Omental fat pad (tissue), 4 donors: ENCODE measurements at places on chromosomes 6 and 20. TPM values are rescaled to one million over a fixed set of nuclear protein-coding genes. Genes with fewer than 3 reads are reported as not detected.

DNA sequence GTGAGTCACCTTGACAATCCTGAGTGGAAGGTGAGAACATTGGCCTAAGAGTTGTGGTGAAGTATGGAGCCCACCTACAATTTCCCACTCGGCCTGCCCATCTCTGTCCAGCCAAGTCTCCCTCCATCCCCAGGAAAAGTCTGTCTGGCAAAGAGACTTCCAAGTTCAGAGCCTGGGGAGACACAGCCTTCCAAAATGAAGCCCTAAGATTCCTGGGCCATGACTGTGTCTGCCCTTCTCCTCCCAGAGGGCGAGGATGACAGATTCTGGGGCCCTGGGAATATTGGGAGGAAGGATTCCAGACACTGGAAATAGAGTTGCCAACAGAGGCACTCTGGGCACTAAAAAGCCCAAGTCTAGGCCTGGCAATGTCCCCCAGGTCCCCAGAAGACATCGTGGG is 176.8 kb downstream of the NFATC2 start:
- DNase-seq: no peak

DNA sequence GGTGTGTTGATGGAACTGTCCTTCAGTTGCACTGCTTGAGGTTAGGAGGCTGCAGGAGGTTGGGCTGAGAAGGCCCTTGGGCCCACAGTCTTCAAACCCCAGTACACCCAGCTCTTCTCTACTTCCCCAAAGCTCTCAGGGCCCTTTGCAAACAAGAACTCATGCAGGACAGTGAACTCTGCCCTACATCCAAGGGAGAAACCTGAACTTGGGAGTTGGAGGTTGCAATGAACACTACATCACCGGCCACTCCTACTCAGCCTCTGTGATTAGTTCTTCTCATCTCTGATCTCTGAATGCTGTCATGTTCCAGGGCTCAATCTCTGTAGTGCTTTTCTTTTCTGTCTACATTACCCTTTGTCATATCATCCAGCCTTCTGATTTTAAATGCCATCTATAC is 148.5 kb upstream of the PDE7B start:
- no peak for DNase-seq

DNA sequence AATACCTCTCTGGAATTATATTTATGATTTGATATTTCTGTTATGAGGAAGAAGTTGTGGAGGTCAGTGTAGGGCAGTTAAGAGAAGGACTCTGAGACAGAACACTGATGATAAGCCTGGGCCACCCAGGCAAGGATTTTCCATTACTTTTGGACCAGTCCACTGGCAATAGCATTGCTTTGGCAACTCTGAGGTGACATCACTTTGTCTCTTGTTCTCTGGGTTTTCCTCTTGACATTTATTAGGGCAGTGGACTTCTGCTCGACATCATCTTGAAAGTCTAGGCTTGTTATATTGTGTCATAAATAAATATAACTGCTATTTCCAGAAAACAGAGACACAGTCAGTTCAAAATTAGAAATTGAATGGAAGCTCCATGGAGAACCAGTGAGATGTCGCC is 268.0 kb downstream of the SMOC2 start:
- DNase-seq: no peak

DNA sequence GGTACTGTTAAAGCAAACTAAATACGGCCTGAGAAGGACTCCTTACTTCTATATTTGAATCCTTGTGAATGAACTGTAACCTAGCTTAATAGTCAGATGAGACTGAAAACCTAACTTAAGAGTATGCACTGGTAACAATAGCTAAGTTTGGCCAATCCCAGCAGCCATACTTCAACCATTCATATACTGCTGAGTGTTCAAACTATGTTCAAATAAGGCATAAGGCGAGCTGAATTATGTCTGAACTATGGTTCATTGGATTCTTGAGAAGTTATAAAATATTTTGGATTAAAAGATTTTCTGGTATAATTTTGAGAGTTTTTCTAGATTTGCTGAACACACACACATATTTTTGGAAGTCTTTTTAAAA is 2.2 kb downstream of the SMPDL3A start:
- DNase-seq: no peak

GRCh38 chr20:61120595-61121515 is 131.2 kb upstream of the CDH4 start:
- no peak for DNase-seq

GRCh38 chr20:56278196-56278595 is 29.7 kb downstream of the MC3R start:
- DNase-seq: no peak

DNA sequence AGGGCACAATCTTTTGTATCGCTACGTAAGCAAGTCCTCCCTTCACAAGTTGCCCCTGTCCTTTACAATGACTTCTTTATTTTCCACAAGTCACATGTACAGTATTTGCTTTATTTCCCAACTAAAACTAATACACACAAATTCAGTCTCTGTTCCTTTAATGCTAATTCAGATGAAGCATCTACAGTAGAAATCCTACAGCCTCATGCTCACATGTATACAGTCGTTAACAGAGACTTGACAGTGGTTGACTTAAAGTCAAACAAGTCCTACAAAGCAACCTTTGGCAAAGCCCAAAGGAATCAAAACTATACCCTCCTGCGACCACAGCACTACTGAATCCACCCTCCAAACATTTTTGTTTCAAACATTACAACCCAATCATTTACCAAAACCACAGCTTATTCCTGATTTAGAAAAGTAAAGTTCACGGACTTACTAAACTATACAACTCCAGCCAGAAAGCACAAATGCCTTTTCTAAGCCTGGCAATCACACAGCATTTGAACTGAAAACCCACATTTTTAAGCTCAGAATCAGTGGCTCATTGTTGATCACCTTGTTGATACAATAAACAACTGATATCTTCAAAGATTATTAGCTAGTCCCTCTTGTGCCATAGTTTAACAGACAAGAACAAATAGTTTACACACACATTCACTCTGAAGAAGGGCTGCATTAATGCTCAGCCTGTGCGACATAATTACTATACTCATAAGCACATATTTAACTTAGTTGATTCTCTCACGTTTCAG is 70.9 kb upstream of the NHSL1 start:
- DNase-seq: no peak

DNA sequence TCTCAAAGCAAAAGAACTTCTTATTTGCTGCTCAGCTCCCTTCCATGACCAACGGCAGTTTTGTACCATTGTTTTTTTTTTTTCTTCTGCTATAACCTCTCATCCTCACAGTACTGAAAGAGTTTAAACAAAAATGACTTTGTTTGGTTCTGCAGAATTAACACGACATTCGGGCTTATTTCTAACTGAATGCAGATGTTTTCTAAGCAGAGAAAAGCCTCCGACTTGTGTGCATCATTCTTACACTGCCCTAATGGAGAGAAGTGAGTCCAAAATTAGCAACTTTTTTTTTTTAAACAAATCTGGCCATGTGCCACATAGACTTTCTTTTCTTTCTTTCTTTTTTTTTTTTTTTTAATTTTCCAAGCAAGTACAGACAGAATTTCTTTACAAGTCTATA is 382.7 kb downstream of the HDGFL1 start:
- no peak for DNase-seq

DNA sequence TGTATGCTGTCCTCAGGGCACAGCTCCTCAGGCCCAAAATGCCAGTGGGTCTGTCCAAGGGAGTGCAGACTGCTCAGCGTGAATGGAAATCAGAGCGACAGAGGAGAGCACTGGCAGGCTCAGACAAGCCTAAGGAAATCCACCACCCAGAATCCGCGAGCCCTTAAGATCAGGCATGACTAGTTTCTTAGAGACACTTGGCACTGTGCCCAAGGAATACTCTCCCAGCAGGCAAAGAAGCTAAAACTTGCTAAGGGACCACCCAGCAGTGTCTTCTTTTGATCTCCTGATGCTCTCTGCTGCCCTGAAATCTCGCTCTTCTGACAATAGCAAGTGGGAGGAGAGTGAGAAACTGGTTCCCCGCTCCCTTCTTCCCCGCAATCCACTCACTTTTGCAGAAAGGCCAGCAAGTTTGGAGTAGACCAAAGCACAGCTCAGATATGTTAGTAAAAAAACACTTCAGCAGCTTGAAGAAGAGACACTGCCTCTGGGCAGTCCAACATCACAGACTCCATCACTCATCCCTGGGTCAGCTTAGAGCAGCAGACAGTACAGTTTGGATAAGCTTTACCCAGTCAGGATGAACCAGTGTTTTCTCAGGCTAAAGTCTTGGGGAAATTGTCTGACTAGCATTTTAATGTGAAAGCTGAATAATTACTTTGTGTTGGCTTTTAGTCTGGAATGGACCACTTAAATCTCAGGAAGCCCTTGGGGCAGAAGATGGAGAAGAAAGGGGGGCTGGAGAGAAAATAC is 32.4 kb downstream of the TRAF3IP2 start:
- no peak for DNase-seq

DNA sequence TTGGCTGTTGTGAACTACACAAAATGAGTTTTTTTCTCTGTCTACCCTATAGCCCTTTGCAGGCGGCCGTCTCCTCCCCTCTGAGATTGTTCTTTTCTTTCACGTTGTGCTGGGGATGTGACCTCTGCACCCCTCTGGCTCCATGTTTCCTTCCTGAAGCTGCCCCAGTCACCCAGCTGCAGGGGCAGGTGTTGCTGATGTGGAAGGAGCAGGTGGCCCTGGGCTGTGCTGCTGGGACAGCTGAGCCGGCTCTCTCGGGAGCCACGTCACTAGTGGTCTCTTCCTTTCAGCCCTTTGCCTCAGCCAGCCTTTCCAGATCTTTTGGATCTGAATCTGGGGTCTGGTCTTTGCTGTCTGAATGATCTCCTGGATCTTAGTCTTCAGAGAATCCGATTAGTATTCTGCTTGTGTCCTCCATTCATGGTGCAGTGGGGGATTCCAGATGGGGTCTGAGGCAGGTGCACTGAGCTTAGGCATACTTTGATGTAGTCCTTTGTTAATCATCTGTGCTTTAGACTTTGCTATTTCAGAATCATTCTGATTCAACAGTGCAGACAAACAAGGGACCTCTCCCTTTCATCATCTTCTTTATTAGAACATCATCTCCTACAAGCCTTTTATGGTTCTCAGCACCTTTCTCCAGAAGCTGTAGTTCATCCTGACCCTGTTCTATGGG is 31.4 kb downstream of the TMEM181 start:
- DNase-seq: no peak

- no peak for DNase-seq
Measured at GRCh38 chr6:148864941-148865340, 118.1 kb downstream of the UST start.

DNA sequence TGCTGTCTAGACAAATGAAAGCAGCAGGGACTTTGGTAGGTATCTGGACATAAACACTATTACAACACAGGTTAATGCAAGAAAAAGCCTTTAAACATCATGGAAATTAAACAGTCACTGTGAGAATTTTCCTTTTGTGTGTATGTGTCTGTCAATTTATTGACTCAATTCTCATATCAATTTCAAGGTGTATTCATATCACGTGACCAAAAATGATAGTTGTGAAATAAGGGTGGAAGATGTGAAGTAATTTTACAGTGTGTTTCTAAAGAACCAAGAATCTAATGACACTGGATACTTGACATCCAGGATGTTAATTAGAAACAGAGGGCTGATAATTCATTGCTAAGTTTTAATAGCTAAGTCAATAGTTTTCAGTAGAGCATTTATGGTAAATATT is 244.0 kb downstream of the TMEM242 start:
- no peak for DNase-seq

DNA sequence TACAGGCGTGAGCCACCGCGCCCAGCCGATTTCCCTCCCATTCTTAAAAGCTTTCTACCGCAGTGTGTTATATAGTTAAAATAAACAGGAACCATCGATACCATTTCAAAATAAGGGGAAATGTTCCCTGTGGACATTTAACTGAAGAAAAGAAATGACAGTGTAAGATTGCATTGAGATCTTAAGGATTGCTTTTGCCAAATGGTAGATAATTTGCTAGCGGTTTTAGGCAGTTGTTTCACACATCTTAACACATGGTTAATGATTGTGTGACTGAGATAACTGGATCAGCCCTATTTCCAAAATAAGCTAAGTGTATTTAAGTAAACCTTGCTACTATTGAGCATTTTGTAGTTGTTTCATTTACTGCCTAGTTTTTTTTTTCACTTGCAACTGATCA is 15.6 kb downstream of the STX16 start:
- DNase-seq: no peak

GRCh38 chr20:62646851-62647520 is 4.7 kb downstream of the SLCO4A1 start:
- no peak for DNase-seq

DNA sequence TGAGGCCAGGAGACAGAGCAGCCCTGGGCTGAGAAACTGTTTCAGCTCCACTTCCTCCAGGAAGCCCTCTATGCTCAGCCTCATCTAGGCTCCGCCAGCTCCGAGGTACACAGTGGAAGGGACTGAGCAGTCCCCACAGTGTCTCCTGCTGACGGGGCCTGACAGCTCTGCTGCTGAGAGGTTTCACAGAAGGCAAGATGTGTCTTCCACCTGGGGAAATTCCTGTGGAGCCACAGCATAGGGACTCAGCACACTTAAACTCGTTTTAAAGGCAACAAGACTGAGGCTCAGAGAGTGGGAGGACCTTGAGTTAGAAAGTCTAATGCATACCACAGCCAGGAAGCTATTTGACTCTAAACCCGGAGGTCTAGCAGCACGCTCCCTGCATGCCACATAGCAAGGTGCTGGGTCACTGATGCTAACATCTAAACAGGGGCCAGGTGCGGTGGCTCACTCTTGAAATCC is 6.8 kb downstream of the ADA start:
- no peak for DNase-seq

DNA sequence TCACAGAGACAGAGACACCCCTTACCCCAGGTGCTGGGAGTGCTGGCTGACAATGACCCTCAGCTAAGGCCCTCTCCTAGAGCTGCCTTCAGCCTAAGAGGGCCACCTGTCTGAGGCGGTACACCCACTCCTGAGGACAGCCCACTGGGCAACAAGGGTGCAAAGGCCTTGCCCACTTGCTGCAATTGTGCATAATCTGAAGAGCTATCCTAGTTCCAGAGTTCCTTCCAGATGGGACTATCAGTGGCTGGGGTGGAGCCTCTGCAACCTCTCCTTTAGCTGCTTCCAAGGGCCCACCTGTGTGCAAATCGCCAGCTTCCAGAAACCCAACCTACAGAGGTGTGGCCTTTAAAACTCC is 87.5 kb downstream of the PREX1 start:
- no peak for DNase-seq

GRCh38 chr20:36642136-36642535 is 3.9 kb downstream of the SLA2 start:
- DNase-seq: no peak

DNA sequence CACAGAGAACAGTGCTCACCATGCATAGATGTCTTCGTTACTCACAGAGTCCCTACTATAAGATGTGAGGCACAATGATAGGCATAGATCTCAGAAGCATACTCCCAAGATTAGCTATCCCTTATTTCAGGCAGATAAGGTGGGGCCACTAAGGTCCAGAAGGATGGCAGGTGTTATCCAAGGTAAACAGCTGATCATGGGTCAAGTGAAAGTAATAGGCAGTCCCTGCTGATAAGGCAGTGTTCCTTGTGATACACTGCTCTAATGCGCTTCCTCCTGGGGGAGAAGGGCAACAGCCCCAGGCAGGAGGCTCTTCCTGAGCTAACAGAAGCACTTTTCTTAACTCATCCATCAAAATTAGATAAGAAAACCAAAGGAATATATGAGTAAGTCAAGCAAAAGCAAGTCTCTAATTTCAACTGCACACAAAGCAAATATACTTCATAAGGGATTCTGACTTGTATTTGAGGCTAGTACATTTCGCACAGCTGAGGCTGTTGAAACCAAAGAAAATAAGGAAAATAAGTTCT is 42.2 kb downstream of the METTL24 start:
- DNase-seq: no peak

The HLA-DRB1 gene
- total RNA-seq: 99.3 TPM

The ADGRF1 gene
- not detected for total RNA-seq

The BACH2 gene
- total RNA-seq: 9.1 TPM

The SOBP gene
- total RNA-seq: 3.3 TPM
